ENCODE measurements at places on chromosomes 4 and X.

- no peak for DNase-seq
Observed at GRCh38 chrX:17174671-17175070, 200.3 kb upstream of the NHS start.

DNA sequence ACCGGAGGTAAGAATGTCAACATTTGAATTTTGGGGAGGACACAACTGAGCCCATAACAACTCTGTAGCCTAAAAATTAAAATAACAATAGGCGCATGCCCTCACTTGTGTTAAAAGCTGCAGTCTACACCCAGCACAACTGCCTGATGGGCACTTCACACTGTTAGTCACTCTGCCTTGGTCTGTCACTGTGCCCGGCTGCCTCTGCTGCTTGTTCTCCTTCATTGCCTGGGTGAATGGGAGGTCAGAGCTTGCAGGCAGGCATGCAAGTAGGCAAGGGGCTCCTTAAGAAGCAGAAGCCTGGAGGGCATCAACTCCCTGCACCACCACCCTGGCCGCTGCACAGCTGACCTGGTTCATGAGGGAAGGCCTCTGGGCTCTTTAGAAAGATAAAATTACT, 374.8 kb downstream of the MID1IP1 start:
- DNase-seq, result no peak

GRCh38 chrX:120000490-120001246, 57.1 kb upstream of the NKAP start:
- DNase-seq, result peak; percentile 31

GRCh38 chr4:189117426-189117825, 823.2 kb upstream of the FRG1 start:
- no peak for DNase-seq

- DNase-seq, result no peak
Observed at GRCh38 chr4:96729641-96730040, 889.7 kb downstream of the PDHA2 start.

- DNase-seq, result no peak
Observed at GRCh38 chrX:132594999-132595398, 106.2 kb upstream of the MBNL3 start.

DNA sequence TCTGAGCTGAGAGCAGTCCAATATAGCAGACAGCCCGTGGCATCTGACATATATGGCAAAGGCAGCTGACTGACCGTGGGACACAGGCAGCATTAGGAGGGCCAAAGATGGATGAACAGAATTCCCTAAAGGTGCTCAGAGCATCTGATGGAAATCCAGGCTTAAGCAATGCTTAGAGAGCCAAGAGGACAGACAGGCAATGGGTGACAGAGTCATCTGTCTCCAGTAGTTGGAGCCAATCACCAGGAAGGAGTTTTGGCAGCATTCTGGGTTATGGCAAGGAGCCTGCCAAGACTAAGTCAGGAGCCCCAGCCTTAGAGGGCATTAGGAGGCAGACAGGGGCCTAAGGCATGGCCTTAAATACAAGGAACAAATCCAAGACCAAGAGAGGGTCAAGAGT, 153.3 kb upstream of the USP9X start:
- DNase-seq, result no peak

DNA sequence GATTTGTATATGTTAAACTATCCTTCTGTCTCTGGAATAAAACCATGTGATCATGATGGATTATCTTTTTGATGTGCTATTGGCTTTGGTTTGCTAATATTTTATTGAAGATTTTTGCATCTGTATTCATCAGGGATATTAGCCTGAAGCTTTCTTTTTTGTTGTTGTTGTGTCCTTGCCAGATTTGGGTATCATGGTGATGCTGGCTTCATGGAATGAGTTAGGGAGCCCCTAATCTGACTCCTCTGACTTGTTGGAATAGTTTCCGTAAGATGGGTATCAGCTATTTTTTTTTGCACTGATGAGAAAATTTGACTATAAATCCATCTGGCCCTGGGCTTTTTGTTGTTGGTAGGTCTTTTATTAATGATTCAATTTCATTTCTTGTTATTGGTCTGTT, 45.7 kb downstream of the ATP10D start:
- DNase-seq, result no peak

- no peak for DNase-seq
Observed at GRCh38 chr4:182139491-182139890, 103.7 kb upstream of the TENM3 start.

- DNase-seq, result peak; percentile 68
Observed at GRCh38 chr4:158496030-158496741, 25.5 kb upstream of the RXFP1 start.

GRCh38 chrX:19280636-19281035, 63.1 kb upstream of the PDHA1 start:
- DNase-seq, result no peak

- DNase-seq, result peak; percentile 100
Observed at GRCh38 chrX:1591102-1591862, at the start of gene AKAP17A. Gene AKAP17A, plus strand, starts transcription at chrX:1591604. Its CDS starts 1,859 bp downstream, at chrX:1593463.

DNA sequence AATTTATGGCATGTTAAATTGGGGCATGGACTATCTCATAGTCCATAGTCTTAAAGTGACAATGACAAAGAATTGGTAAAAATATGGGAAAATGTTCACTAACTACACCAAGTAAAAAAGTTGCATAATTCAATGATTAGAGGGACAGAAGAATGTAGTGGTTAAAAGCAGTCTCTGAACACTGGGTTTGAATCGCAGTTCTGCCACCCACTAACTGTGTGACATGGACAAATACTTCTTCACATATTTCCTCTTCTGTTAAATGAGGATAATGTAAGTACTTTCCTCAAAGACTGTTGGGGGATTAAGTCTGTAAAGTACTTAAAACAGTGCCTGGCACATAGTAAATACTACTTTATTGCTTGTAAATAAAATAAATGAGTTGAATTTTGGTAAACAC, 15.3 kb downstream of the COQ2 start:
- DNase-seq, result no peak

DNA sequence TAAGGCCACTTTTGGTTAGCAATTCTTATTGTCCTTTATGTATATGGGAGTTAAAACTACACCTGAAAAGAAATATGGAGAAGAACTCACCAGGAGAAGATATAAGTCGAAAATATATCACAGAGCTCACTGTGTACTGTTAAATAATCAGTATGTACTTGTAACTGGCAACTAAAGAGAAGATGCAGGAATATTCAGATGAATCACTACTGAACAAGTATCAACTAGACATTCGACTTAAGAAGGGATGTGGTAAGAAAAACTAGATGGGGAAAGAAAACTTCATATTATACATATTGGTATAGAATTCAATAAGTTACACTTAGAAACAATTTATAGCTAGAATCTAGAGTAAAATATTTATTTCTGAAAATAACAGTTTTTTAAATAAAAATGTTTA, 230.0 kb downstream of the CAMK2D start:
- no peak for DNase-seq

DNA sequence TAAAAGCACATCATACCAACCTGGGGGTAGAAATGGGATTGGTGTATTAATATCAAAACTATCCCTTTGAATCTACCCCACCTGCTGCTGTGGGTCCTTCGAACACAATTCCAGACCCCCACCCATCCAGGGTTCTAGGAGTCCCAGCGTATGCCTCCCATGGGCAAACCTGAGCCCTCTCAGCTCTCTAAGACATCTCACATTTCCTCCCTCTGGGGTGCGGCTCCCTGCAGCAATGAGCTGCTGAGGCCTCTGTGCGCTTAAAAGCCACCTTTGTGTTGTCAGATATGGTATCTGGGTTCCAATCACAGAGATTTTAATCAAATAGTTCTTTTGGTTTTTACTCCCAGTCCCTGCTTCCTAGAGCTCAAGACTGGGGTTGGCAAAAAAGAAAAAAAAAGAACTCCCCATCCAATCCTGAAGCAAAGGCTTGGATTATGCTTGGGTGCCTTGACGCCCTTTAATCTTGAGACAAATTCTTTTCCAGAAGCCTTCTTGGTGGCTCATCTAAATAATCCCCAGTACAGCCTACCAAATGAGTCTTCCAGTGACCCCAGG, 37.5 kb upstream of the NOCT start:
- no peak for DNase-seq

GRCh38 chrX:2320580-2321327, 180.0 kb downstream of the DHRSX start:
- no peak for DNase-seq

DNA sequence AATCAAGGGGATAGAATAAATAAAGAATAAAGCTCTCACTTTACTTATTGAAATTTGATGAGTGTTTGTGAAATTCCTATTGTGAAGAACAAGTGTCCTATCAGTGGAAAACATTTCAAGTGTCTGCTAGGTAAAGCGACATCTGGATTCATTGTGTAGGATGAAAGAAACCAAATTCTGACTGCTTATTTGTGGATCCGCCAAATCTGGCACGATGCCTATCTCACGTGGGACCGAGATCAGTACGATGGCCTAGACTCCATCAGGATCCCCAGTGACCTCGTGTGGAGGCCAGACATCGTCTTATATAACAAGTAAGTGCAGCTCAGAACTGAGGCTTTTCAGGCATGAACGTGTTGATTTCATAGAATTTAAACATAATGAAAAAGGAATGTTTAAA, 1.9 kb downstream of the CHRNA9 start:
- no peak for DNase-seq

DNA sequence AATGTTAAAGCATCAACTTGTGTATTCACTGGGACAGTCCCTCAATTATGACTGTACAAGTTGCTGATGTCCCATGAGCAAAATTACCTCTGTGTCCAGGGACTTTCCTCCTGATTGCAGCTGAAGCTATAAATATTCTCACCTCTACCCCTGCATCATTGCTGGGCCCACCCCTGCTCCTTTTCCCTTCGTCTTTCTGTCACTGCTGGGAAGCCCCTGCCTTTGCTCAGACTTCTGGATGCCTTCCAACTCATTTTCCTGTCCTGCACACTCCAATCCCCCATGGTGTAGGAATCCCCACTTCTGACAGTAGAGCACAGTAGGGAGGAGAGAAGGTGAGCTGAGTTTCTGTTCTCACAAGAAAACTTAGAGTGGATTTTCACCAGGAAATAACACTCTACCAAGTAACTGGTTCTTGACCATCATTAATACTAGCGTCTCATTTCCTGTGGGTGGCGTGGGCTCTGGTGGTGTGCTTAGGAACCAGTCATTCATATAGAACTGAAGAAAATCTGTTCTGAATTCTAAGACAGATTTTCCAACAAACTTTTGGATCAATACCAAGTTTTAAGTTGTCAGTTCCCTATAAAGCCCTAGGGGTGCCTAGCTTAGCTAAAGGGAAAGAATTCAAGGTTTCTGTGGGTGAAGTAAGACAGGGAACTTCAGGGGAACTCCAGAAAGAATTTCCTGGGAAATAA, 136.2 kb upstream of the MED14 start:
- DNase-seq, result peak; percentile 23

- peak; percentile 19 for DNase-seq
Observed at GRCh38 chrX:1598021-1598875, 6.8 kb downstream of the AKAP17A start.

DNA sequence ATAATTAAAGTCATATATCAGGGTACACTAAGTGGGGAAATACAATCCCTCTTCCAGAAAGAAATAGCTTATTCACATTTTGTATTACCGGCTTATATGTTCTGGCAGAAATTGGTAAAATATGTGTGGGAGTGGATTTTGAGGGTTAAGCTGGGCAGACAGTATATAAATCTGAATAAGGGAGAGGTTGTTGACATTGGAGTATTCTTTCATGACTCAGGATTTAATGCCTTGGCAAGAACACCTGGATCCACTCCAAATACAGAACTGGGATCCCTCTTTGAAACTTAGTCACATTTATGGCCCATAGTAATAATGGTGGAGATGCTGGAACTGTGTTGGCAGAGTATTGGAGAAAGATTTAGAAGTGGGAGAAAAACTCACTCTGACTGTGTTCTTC, 54.3 kb upstream of the TET2 start:
- DNase-seq, result no peak

DNA sequence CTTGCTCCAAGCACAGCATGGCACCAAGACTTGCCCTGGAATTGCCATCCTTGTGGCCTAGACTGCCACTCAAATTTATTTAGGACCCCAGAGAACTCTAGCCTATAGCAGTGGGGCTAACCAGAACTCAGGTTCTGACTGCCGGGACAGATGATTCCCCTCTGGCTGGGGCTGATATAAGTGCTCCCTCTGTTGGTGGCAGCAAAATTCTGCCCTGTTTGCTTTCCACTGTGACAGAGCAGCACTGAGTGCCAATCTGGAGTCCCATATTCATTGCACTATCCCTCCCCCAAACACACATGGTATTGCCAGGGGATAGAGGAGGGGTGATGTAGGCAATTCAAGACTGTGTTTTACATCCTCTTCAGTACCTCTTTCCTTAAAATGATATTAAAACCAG, 1081.9 kb downstream of the FAT4 start:
- no peak for DNase-seq

DNA sequence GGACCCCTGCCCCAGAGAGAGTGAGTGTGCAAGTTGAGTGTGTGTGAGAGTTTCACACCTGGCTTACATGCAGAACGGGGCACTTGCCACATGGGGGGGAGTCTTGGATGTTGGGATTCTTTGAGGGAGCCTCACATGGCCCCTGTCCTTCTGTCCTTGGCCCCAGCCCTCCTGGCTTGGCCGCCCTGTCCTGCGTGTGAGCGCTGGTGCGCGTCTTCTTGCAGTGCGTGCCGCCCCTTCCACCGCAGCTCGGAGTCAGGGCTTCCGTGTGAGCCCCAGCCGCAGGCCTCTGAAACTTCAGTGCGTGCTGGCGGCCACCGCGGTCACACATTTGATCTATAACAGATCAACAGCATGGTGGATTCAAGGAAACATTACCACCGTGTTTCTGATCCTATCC, 30.1 kb upstream of the HGFAC start:
- DNase-seq, result no peak

DNA sequence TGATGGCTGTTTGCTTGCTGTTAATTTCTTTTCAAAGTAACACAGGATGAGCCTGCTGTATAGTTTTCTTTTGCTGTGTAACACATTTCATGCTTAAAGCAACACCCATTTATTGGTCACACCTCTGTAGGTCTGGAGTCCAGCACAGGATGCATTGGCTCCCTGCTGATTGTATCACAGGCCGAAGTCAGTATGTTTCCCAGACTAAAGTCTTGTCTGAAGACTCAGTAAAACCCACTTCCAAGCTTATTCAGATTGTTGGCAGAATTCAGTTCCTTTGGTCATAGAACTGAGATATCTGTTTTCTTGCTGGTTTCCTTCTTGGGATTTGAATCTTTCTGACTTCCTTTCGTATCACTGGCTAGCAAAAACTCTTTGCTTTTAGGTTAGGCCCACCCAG, 54.3 kb downstream of the LRP2BP start:
- DNase-seq, result no peak

DNA sequence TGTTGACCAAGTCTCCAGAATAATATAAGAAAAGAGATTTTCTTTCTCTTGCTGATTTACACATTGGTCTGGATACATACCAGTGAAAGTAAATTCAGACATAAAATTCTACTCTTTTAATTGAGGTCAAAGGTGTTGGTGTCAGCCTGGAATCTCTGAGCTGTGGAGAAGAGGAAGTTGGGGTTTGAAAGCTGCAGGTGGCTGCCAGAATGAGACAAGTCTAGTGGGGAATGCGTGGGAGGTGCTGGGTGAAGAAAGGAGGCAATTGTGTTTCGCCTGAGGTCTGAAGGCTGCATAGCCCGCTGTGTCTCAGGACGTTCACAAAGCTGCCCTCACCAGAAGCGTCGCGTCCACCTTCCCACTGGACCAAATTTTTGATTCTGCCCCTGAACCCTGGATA, 31.2 kb downstream of the PHEX start:
- peak; percentile 54 for DNase-seq

All from stimulated activated CD8-positive, alpha-beta memory T cell treated with anti-CD3 and anti-CD28 coated beads, Interleukin-4, amount 100 ng/mL, for 48 hours (primary cell).